Activated T-helper 9 cell treated with anti-CD3 and anti-CD28 coated beads, Interleukin-2, amount 50 U/mL, for 16 hours (primary cell): ENCODE measurements at places on chromosomes 13 and 19.

GRCh38 chr13:66501181-66501580, 729.0 kb downstream of the PCDH9 start:
- DNase-seq = no peak

DNA sequence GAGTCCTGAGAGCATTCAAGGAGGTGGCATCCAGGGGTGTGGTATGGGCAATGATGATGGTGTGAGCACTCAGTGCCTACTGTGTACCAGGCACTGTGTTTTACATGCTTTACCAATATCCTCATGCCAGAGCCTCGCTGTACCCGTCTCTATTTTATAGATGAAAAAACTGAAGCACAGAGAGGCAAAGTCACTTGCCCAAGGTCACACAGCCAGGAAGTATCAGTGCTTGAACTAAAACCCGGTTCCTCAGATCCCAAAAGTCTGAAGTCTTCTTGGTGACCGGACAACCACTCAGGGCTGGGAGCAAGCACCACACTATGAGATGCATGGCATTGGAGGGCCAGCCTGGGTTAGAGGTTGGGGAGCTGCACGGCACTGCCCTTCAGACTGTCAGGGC, 84.1 kb downstream of the CHST8 start:
- DNase-seq = no peak

DNA sequence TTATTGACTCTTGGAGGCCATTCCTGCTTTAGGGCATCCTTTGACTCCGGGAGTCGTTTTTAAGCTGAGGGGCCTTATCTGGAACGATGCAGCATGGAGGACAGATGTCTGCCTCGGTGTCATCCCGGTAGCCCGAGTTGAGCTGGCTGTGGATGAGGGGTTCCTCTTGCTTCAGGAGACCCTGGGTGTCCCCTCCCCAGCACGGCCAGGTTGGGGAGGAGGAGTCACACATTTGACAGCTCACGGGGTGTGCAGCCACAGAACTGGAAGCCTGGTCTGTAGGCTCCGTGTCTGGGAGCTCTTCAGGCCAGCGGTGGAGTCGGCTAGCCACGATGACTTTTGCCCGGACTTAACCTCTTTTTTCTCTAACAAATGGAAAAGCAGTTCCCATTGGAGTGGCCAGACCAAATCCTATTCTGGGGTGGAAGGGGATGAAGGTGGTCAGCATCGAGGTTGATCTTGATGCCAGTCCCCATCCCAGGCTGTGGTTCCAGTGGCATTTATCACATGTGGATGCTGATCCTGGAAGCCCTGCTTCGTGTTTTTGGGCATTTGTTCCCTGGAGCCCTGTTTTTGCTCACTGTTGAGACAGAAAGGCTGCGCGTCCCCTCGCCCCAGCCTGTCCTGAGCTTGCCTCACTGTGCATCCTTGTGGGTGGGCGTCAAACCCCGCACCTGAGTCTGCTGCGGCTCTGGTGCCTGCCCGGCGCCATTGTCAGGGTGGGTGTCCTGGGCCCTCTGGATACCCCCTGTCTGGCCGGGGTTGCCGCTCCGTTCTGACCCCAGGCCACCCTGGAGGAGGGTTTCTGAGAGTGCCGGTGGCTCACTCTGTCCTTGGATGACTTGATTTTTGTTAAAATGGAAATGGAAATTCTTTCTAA, 12.0 kb downstream of the TFDP1 start:
- DNase-seq = no peak

DNA sequence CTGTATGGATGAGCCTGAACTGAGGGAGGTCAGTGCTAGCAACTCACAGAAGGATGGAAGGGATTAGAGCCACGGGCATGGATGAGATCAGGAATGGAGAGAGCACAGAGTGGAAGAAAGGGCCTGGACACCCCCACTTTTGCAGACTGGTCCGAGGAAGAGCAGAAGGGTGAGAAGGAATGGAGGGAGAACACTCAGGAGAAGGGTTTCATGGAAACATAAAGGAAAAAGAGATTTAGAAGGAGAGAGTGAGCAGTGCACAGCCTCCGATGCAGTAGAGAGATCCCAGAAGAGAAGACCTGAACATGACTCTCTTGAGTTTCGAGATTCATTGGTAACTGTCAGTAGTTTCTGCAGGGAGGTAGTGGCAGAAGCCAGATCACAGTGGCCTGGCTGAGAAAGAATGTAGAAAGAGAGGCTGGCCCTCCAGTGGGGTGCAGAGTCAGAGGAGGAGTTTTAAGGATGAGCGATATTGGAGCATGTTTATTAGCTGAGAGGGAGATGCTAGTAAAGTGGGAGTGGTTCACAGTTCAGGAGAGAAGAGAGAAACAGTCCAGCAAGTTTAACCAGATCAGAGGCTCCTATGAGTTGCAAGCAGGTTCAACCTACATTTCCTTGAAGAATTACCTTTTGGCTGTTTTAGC, 108.9 kb downstream of the ZAR1L start:
- no peak for DNase-seq

GRCh38 chr19:28289295-28290063, 923.5 kb downstream of the UQCRFS1 start:
- no peak for DNase-seq
